Forelimb muscle (tissue), 1 donor: ENCODE measurements at places on chromosomes 5 and 9. TPM values are rescaled to one million over a fixed set of nuclear protein-coding genes. Genes with fewer than 3 reads are reported as not detected.

GRCh38 chr9:137111788-137112563 lies 2.6 kb downstream of the DPP7 start:
- DNase-seq: no peak

GRCh38 chr5:176692839-176693476 lies 45.7 kb downstream of the TSPAN17 start:
- DNase-seq: no peak

DNA sequence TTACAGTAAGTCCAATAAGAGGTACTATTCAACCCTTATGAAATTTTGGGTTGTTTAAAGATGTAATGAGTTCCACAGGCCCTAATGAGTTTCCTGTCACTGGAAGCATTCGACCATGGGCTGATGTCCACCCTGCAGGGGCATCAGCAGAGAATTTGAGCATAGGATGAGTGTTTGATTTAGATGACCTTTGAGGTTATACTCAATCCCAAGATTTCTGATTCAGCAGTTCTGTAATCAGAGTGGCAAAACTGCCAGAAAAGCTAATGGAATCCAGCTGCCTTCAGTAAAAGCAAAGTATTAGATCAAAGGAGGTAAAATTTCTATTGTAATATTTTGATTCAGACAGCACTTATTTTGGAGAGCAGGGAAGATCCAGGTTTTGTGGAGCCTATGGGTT lies 68.3 kb downstream of the COX7C start:
- no peak for DNase-seq

GRCh38 chr9:122200960-122201595 lies 27.7 kb downstream of the LHX6 start:
- DNase-seq: no peak

GRCh38 chr9:134165357-134166315 lies 1.3 kb upstream of the RNU6ATAC start:
- no peak for DNase-seq

DNA sequence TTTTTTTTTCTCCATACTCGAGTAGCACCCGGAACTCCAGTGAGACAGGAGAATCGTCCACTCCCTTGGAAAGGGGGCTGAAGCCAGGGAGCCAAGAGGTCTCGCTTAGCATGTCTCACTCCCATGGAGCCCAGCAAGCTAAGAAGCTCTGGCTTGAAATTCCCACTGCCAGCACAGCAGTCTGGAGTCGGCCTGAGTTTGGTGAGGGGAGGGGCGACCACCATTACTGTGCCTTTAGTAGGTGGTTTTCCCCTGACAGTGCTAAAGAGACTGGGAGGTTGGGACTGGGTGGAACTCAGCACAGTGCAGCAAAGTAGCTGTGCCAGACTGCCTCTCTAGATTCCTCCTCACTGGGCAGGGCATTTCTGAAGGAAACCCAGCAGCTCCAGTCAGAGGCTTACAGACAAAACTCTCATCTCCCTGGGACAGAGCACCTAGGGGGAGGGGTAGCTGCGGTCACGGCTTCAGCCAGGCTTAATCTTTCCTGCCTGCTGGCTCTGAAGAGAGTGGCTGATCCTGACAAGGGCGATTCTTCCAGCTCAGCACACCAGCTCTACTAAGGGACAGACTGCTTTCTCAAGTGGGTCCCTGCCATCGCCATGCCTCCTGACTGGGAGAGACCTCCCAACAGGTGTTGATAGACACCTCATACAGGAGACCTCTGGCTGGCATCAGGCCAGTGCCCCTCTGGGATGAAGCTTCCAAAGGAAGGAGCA lies 414.5 kb upstream of the ZNF608 start:
- no peak for DNase-seq

DNA sequence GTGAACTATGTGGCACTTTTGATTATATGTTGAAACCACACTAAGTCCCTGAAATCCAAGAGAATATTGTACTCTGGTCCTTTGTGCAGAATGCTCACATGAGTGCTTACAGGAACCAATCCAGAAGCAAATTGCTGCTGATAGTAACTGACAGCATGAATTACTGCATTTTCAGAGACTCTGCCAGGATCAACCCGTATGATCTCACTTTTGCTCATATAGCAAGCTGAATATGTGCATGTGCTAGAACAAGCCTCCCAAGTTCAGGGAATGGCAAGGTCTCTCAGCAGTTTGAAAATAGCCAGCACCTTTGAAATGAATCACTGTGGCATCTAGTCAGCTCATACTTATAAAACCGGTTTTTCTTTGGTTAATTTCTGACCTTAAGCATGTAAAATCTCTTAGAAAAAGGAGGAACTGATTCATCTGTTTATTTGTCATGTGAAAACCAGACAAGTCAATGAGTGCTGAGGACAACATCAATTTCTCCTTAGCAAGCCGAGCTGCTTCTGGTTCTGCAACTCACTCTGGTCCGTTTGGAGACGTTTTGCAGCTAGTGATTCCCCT lies 215.7 kb upstream of the ELL2 start:
- no peak for DNase-seq

GRCh38 chr5:67115246-67115645 lies 81.4 kb downstream of the CD180 start:
- no peak for DNase-seq

- no peak for DNase-seq
These were observed 38.5 kb downstream of the STOM start for GRCh38 chr9:121331549-121331948.

DNA sequence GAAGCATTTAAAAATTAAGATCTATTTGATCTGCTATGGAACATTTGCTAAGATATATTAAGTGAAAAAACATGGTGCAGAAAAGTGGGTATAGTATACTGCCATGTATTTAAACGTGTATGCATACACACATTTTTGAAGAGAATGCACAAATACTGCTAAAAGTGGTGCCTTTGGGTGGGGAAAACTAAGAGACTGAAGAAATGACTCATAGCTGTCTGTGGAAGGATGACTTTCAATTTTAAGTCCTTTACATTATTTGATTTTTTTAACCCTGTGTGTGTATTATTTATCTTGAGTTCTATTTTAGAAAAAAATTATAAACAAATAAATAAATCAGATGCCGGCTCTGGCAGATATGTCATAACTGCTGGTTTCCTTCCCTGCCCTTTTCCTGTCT lies 120.7 kb upstream of the SLIT3 start:
- DNase-seq: no peak

DNA sequence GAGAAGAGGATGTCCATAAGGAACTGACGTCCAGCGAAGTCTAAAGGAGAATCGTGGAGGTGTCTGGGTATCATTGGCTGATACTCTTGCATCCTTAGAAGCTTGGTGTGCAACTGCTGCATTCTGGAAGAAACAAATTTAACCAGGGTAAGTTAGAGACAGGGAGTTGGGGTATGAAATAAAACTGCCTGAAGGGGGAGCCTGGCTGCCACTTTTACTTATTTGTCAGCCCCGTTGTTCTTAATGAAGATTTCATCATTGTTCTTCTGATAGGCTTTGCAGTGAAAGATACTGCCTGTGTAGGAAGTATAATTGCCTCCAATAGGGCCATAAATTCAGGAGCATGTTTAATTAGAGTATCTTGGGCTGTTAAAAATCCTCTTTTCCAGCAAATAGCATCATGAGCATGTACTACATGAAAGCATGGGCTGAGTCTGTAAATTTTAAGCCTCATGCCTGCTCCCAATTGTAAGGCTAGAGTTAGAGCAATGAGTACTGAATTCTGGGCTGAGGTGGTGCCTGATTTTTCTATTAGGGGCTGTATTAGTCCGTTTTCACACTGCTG lies 1264.5 kb upstream of the ACO1 start:
- DNase-seq: no peak

- DNase-seq: no peak
These were observed 16.1 kb downstream of the C9orf50 start for GRCh38 chr9:129604766-129605163.

DNA sequence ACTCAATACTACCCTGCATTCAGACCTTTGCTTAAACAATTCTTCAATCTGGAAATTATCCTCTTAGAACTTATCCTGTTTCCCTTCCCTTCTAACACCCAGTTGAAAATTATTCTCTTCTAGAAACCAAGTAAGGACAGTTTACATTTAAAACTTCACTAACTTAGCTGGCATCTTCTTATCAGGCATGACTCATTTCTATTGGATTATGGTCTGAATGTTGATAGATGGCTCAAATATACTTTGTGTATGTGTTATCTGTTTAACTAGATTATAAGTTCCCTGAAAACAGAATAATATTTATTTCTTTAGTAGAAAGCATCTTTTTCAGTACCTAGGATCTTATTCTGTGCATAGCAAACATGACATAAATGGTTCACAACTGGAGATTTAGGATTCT lies 161.9 kb downstream of the PPP2R2B start:
- DNase-seq: no peak

GRCh38 chr5:166285361-166285760 lies 2006.1 kb upstream of the WWC1 start:
- no peak for DNase-seq

- DNase-seq: no peak
These were observed 437.0 kb downstream of the TMEM232 start for GRCh38 chr5:110289512-110289810.

DNA sequence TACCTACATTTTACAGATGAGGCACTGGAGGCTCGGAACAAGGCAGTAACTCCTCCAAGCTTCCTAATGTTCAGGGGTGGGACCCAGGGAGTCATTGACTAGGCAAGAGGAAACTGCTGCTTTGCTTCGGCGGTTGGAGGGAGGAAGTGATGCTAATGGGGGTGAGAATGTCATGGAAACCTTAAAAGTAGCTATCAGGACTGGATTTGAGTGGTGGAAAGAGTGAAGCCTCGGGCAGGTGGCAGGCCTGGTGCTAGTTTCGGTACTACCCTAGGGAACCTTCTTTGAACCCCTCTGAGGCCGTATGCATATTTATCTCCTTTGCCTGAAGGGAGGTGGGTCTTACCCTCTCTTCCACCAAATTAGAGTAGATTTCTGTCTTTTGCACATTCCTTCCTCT lies 1.6 kb downstream of the BSPRY start:
- no peak for DNase-seq

DNA sequence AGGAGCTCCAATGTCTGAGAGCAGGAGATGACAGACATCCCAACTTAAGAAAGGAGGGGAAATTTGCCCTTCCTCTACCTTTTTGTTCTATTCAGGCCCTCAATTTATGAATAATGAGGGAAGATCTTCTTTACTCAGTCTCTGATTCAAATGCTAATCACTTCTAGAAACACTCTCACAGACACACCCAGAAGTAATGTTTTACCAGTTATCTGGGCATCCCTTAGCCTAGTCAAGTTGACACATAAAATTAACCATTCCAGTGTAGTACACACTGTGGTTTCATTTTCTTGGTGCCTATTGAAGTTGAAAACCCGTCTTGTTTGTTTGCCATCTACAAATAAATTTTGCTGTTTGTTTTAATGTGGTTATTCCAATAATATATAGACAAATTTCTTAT lies 167.6 kb downstream of the PCSK1 start:
- no peak for DNase-seq

- no peak for DNase-seq
These were observed 107.5 kb downstream of the CDH18 start for GRCh38 chr5:19880458-19880857.

DNA sequence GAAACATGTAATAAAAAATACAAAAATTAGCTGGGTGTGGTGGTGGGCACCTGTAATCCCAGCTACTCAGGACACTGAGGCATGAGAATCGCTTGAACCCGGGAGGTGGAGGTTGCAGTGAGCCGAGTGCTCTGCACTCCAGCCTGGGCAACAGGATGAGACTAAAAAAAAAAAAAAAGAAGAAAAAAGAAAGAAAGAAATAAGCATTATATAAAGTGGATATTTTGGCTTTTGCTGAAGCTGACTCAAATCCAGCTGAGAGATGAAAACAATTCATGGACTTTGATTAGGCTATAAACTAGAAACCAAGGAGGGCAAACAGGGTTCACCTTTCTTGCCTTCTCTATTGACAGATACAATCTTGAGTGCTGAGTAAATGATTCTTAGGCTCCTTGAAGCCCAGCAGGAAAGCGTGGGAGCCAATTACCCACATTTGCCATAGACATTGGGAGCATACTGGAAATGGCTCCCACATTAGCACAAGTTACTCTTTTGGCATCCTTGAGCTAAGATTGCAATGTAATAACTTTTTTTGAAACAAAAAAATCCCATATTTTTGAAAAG lies 2.4 kb upstream of the BTF3 start:
- DNase-seq: no peak

The LCN2 gene
- polyA plus RNA-seq: 1.1 TPM

The TMEFF1 gene
- polyA plus RNA-seq: 1.5 TPM

The OR1J2 gene
- polyA plus RNA-seq: not detected

The LMNB1 gene
- polyA plus RNA-seq: 31.5 TPM

The PDLIM7 gene
- 359 TPM for polyA plus RNA-seq

The ARHGEF28 gene
- 2.7 TPM for polyA plus RNA-seq

The WNK2 gene
- polyA plus RNA-seq: 16.4 TPM

The SPINK7 gene
- polyA plus RNA-seq: 0.23 TPM

The SAXO1 gene
- polyA plus RNA-seq: 0.11 TPM

The DMRT2 gene
- 33.7 TPM for polyA plus RNA-seq

The CKMT2 gene
- 102 TPM for polyA plus RNA-seq

The TRIM23 gene
- 19.2 TPM for polyA plus RNA-seq
